Muscle of leg (tissue), 16 donors: ENCODE measurements at places on chromosomes 4 and X. TPM values are rescaled to one million over a fixed set of nuclear protein-coding genes. Genes with fewer than 3 reads are reported as not detected.

Gene CSAG3
- not detected for total RNA-seq

Gene GPR50
- total RNA-seq, result not detected

Gene PPEF2
- 0.04 TPM for total RNA-seq

Gene PPARGC1A
- total RNA-seq, result 10.9 TPM

Gene FABP2
- not detected for total RNA-seq

Gene NDST3
- total RNA-seq, result 0.04 TPM

Gene ZMAT1
- total RNA-seq, result 1.9 TPM

Gene GBA3
- total RNA-seq, result 0.27 TPM

Gene CACNA1F
- total RNA-seq, result 0.09 TPM

Gene CCNA2
- 15.0 TPM for total RNA-seq

Gene GABRG1
- 0.04 TPM for total RNA-seq

Gene HSFX3
- total RNA-seq, result 1.0 TPM

Gene SEC24D
- 45.0 TPM for total RNA-seq

Gene PITX2
- 23.4 TPM for total RNA-seq

Gene MYOZ2
- total RNA-seq, result 188 TPM

Gene UGT2A3
- total RNA-seq, result not detected

Gene ERCC6L
- 1.5 TPM for total RNA-seq

Gene COL25A1
- total RNA-seq, result 9.7 TPM

Gene UCP1
- not detected for total RNA-seq

Gene RBM46
- total RNA-seq, result 0.09 TPM

Gene MID1
- 19.3 TPM for total RNA-seq

Gene ADH7
- not detected for total RNA-seq

Gene MAGEA4
- total RNA-seq, result not detected

Gene SLC2A9
- 2.4 TPM for total RNA-seq

Gene MSN
- 96.6 TPM for total RNA-seq

Gene ODAPH
- not detected for total RNA-seq

Gene ACE2
- 0.04 TPM for total RNA-seq

Gene ABCG2
- 5.3 TPM for total RNA-seq

Gene SMIM31
- total RNA-seq, result not detected

Gene LRIT3
- 0.09 TPM for total RNA-seq

Gene RAB40AL
- 0.31 TPM for total RNA-seq

Gene DGAT2L6
- total RNA-seq, result not detected
